ENCODE measurements at places on chromosomes 1 and 21.

DNA sequence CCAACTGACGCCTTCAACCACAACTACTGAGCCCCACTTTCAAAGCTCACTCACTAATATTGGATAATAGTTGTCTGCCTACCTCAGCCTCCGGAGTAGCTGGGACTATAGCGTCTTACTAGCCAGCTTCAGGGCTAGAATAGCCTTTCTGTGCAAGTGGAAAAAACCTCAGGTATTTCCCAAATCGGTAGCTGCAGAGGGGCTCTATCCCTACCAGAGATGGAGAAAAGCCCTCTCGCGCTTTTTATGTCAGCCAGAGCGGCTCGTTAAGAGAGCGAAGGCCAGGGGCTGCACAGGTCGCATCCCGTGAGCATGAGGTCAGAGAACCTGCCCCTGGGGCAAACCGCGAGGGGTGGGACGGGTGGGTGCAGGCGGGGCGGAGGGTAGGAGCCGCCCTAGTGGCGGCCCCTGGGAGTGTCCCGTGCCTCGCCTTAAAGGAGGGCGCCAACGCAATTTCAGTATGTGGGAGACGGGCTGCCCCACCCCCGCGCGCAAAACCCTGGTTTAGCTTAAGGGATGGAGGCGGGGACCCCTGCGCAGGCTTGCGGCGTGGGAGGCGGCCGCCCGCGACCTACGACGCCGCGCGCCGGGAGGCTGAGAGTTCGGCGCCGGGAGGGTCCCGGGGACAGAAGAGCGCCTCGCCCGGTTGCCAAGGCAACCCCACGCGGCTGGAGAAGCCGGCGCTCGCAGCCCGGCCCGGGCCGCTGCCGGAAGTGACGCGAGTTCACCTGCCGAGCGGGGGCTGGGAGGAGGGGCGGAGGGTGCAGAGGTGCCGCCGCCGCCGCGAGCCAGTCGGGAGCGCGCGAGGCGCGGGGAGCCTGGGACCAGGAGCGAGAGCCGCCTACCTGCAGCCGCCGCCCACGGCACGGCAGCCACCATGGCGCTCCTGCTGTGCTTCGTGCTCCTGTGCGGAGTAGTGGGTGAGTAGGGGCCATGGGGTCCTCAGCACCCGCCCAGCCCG, at the start of gene CXADR:
Gene CXADR, plus strand, starts transcription at position 791 of the 961 bp plus-strand sequence. Its CDS starts 87 bp downstream, at position 878.
- DNase-seq = peak; percentile 77

GRCh38 chr1:108585313-108585712, 25.4 kb downstream of the EEIG2 start:
- DNase-seq = no peak

DNA sequence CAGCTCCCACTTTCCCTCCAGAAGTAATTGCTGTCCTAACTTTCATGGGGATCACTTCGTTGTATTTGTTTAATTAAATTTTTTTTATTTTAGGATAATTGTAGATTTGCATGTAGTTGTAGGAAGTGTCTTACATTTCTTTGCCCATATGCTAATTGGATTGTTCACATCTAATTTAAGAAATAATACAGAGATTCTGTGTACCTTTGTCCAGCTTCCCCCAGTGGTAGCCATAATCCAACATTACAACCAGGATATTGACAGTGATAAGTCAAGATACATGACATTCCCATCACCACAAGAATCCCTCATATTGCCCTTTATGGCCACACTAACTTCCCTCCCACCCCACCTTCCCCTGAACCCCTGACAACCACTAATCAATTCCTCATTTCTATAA, 136.6 kb downstream of the PRDM2 start:
- no peak for DNase-seq

GRCh38 chr1:223538981-223539380, 126.5 kb downstream of the CAPN8 start:
- DNase-seq = no peak

- DNase-seq = no peak
Observed at GRCh38 chr1:67298762-67299161, 8.9 kb upstream of the IL12RB2 start.

- peak; percentile 77 for DNase-seq
Observed at GRCh38 chr1:2314803-2315673, 76.3 kb downstream of the MORN1 start.

- no peak for DNase-seq
Observed at GRCh38 chr21:15444118-15444960, 285.4 kb upstream of the USP25 start.

DNA sequence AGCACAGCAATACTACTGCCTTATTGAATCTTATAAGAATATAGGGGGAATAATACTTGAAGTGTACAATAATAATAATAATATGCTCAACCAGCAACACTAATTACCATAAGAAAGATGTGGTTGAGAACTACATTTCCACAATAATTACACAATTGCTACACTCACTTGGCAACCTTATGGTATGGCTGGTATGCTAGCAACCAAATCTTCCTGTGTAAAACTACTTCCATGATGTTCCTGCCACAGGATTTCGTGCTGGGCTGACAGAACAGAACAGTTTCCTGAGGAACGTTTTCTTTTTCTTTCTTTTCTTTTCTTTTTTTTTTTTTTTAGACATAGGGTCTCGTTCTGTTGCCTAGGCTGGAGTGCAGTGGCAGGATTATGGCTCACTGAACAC, 50.6 kb downstream of the KIF26B start:
- DNase-seq = no peak

GRCh38 chr1:148334339-148335130, 148.6 kb downstream of the PPIAL4G start:
- DNase-seq = peak; percentile 84

- DNase-seq = no peak
Observed at GRCh38 chr1:26666855-26667254, 29.0 kb upstream of the ARID1A start.

GRCh38 chr1:38662126-38662525, 197.4 kb downstream of the RRAGC start:
- DNase-seq = no peak

GRCh38 chr21:45332415-45332814, 44.7 kb upstream of the POFUT2 start:
- no peak for DNase-seq

- peak; percentile 85 for DNase-seq
Observed at GRCh38 chr1:3530926-3531818, 76.7 kb downstream of the ARHGEF16 start.

DNA sequence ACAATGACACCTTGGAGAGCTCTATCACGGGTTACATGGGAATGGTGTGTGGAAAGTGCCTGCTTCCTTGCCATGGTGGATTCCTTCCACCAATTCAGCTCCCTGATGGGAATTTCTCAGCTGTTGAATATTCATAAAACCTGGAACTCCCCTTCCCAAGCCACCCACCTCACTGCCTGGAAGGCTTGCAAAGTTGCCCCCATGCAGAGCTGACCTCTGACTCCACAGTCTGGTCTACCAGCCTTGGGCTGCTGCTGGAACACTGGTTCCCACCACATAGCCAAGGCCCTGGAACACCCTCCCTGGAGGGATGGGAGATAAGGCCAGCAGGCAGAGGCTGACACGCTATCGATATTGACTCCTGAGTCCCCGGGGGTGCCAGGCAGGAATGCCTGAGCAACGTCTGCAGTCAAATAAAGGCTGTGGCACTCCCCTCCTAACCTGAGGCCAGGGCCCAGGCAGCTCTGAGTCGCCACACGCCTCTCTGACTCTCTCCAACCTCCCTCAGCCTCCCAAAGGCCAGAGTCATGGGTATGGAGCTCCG, 8.8 kb downstream of the CCDC24 start:
- no peak for DNase-seq

GRCh38 chr1:202234331-202235002, 40.9 kb downstream of the LGR6 start:
- DNase-seq = no peak

GRCh38 chr1:238639861-238640260, 746.5 kb upstream of the CHRM3 start:
- no peak for DNase-seq

DNA sequence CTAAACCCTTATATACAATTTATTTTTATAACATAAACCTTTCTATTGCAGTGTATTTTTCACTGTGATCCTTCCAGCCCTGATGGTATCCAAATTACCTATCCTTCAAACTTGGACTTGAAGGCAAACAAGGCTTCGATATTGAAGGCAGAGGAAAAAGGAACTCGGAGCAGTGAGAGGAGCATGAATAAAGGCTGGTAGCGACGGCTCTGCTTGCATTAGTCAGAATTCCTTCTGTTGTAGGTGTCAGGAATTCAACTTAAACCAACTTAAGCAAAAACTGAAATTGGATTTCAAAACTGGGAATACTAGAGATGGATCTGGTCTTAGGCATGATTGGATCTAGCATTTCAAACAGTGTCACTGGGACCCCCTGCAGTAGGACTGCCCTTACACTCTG, 17.8 kb upstream of the SSX2IP start:
- no peak for DNase-seq

- DNase-seq = no peak
Observed at GRCh38 chr1:113660088-113660487, 99.2 kb downstream of the PHTF1 start.

DNA sequence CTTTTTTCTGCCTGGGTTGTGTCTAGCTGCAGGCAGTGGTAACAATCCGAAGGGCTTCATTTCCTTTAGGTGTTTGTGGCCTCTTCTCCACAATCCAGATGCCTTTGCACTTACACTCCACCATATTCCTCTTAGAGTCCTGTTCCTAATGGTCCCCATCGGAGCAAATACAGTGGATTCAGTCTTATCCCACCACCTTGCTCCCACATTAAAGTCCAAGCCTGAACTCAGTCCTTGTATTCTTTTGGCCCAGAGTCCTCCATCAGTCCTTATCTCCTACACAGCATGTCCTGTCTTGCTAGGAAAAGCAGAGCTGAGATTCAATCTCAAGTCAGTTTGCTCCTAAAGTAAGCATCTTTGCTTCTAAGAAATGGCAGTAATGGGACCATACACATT, 8.8 kb downstream of the CYP2J2 start:
- no peak for DNase-seq

DNA sequence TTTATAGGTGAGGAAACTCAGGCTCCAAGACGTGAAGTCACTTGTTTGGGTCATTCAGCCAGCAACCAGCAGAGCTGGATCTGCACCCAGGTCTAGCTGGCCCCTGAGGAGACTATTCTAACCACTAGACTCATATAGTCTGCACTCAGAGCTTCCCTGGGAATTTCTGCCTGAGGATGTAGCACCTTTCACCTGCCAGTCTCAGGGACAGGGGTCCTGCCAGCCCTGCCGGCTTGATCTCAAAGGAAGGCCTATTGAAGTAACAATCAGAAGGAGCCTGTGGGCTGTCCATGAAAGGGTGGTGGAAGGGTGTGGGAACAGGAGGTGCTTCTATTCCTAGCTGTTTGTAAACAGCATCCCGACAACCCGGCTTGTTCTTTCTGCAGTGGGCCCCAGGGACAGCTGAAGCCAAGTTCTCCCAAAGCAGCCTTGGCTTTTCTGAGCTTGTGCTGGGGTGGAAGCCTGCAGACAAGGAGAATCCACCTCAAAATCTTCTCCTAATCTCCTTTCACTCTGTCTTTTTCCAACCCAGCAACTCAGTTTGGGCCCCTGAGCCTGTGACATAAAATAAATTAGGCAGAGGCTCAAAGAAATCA, 7.8 kb downstream of the LMOD1 start:
- no peak for DNase-seq

DNA sequence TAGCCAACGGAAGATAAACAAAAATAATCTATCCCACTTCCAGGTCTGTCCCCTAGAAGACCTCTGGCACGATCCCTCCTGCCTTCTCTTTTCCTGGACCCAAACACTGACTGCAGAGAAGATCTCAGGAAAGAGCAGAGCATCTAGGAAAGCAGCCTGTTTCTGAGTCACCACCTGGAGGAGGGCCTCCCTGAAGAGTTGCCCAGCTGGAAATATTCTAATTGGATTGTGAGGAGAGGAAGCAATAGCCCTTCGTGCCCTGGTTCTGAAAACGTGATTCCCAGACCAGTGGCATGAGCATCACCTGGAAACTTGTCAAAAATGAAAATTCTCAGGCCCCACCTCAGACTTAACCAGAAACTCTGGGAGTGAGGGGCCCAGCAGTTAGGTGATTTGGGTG, 411.1 kb downstream of the SETD4 start:
- DNase-seq = no peak

DNA sequence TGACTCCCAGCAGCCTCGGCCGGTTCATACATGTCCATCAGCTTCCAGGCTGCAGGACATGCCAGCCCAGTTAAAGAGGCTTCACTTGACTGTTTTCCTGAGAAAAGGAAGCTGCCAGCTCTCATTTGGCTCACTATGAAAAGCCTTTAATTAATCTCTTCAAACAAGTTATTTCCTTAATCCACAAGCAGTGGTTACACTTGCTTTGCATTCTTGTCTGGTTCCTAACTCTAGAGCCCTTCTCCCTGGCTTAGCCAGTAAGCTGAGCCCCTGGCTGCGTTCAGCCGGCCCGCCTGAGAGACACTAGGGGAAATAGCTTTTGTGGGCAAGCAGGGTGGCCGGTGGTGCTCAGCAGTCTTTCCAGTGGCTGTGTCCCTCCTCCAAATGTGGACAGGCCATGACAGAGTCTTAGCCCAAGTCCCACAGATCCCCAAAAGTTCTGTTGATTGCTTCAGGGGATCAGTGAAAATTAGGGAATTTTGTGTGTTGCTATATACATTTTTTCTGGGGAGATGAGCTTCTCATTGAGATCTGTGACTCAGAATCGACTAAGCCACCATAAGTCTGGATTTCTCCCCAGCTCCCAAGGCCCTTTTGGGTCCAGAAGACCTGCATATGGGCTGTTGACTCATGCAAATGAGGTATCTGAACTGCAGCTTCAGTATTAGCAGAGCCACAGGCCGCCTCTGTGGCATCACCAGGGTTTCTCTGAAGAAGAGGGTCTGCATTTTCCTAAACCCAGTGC, 10.1 kb downstream of the ATF3 start:
- DNase-seq = no peak

GRCh38 chr1:154992721-154993571, 440 bp upstream of the LENEP start:
- DNase-seq = no peak

DNA sequence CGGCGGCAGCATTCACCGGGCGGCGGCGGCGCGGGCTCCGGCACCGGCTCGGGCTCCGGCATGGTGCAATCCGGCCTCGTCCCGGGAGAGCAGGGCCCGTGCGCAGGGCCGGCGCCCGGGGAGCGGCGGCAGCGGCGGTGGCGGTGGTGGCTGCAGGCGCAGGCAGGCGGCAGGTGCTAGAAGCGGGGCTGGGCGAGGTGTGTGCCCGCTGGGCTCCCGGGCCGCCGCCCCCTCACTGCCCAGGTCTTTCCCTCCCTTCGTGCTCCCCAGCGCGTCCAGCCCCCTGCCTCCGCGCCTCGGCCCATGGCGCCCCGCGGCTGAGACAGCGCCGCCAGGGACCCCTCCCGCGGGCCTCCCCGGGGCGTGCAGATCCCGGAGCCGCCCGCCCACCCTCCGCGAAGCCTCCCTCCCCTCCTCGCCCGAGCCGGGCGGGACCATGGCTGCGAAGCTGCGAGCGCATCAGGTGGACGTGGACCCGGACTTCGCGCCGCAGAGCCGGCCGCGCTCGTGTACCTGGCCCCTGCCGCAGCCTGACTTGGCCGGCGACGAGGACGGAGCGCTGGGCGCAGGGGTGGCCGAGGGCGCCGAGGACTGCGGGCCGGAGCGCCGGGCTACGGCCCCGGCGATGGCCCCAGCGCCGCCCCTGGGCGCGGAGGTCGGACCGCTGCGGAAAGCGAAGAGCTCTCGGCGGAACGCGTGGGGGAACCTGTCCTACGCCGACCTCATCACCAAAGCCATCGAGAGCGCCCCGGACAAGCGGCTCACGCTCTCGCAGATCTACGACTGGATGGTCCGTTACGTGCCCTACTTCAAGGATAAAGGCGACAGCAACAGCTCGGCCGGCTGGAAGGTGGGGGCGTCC, 492 bp downstream of the FOXO6 start:
- DNase-seq = no peak

GRCh38 chr21:42030311-42030710, 20.2 kb upstream of the ZBTB21 start:
- DNase-seq = no peak

GRCh38 chr1:199399996-199400724, 627.4 kb upstream of the NR5A2 start:
- DNase-seq = no peak

GRCh38 chr1:4684864-4685522, 30.6 kb downstream of the AJAP1 start:
- DNase-seq = no peak
